Right lobe of liver (tissue), 6 donors: ENCODE measurements at places on chromosomes 2 and 18. TPM values are rescaled to one million over a fixed set of nuclear protein-coding genes. Genes with fewer than 3 reads are reported as not detected.

The WDR54 gene
- 5.3 TPM for total RNA-seq

The TPO gene
- not detected for total RNA-seq

The TNFRSF11A gene
- total RNA-seq = 0.58 TPM

The CPO gene
- 0.24 TPM for total RNA-seq

The TMEM17 gene
- total RNA-seq = 0.90 TPM

The MOGAT1 gene
- total RNA-seq = 5.3 TPM

The PROM2 gene
- 0.51 TPM for total RNA-seq

The TLX2 gene
- not detected for total RNA-seq

The PARD6G gene
- total RNA-seq = 1.8 TPM

The SIX3 gene
- not detected for total RNA-seq

The POU3F3 gene
- total RNA-seq = not detected

The PPP4R1 gene
- total RNA-seq = 29.4 TPM

The DNER gene
- total RNA-seq = 0.13 TPM

The APCDD1 gene
- 0.80 TPM for total RNA-seq

The RGPD4 gene
- total RNA-seq = not detected

The MAL gene
- total RNA-seq = not detected

The SIX2 gene
- total RNA-seq = not detected

The TMEM182 gene
- total RNA-seq = 2.6 TPM

The IL36G gene
- not detected for total RNA-seq

The COL4A4 gene
- 1.4 TPM for total RNA-seq

The DOK1 gene
- total RNA-seq = 3.5 TPM

The NYAP2 gene
- total RNA-seq = not detected

The GYPC gene
- total RNA-seq = 17.2 TPM

The IL1R2 gene
- total RNA-seq = 13.6 TPM

The SLC38A11 gene
- total RNA-seq = 3.6 TPM

The REL gene
- total RNA-seq = 4.2 TPM

The FHOD3 gene
- total RNA-seq = 0.51 TPM

The NOSTRIN gene
- total RNA-seq = 8.4 TPM

The IL1RL1 gene
- total RNA-seq = 18.0 TPM

The SAG gene
- total RNA-seq = not detected

The QPCT gene
- 1.2 TPM for total RNA-seq
